Activated naive CD8-positive, alpha-beta T cell treated with anti-CD3 and anti-CD28 coated beads for 36 hours (primary cell): ENCODE measurements at places on chromosomes 12 and 14.

- no peak for DNase-seq
These were observed 33.2 kb upstream of the STRN3 start for GRCh38 chr14:31059152-31059924.

DNA sequence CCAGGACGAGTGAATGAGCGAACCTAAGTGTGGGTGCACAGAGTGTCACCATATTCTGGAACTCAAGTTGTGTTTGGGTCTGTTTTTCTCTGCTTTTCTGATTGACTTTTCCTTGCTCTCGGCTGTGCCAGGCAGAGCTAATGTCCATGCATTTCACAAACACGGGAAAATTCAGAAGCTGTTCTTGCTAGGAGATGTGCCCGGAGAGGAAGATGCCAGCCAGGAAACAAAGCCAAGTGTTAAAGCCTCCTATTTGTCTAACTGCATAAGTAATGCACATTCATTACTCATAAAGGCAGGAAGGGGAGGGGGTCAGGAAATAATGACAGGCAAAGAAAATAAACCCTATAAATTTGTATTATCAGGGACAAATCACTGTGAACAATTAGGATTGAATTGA is 250.4 kb upstream of the SFSWAP start:
- no peak for DNase-seq

DNA sequence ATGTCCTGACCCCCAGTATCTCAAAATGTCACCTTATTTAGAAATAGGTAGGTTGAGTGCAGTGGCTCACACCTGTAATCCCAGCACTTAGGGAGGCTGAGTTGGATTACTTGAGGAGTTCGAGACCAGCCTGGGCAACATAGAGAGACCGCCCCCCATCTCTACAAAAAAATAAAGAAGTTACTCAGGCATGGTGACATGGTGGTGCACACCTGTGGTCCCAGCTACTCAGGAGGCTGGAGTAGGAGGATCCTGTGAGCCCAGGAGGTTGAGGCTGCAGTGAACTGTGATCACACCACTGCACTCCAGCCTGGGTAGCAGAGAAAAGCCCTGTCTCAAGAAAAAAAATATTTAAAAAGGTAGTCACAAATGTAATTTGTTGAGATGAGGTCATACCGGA is 27.9 kb upstream of the RBM19 start:
- no peak for DNase-seq

GRCh38 chr14:104563191-104563741 is 16.3 kb upstream of the C14orf180 start:
- no peak for DNase-seq

- no peak for DNase-seq
These were observed 473.5 kb downstream of the PRKD1 start for GRCh38 chr14:29454026-29454693.

GRCh38 chr14:102525219-102525928 is 15.8 kb upstream of the ANKRD9 start:
- peak; percentile 38 for DNase-seq

DNA sequence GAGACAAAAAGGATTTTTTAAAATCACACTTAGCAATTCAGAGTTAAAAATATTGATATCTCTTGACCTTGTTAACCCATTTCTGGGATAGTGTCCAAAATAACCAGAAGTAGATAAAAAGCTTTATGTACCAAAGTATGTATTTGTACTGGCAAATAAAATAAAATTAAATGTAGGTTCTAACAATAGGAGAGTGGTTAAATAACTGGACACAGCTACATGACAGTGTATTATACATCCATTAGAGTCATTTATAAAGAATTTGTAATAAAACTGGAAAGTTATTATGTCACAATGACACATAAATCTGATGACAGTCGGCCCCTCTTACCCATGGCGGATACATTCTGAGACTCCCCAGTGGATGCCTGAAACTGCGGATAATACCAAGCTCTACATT is 34.0 kb downstream of the BMAL2 start:
- no peak for DNase-seq

DNA sequence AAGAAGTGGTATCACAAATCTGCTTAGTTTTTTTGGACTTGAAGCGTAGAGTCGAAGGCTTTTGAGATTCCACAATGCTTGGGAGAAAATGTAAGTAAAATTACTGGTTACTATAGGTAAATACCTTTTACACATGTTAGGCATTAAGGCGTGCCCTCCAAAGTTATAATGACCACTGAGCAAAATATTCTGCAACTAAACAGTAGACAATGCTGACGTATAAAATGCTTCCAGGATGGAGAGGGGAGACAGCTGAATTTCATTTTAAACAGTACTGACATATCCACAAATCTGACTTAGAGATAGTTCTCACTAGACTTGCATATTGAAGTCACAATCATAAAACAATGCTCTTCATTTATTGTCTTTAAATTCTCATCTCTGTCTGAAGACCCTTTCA is 144.5 kb upstream of the DCN start:
- DNase-seq = no peak

GRCh38 chr12:7787574-7788293 is 1.5 kb upstream of the NANOG start:
- no peak for DNase-seq

DNA sequence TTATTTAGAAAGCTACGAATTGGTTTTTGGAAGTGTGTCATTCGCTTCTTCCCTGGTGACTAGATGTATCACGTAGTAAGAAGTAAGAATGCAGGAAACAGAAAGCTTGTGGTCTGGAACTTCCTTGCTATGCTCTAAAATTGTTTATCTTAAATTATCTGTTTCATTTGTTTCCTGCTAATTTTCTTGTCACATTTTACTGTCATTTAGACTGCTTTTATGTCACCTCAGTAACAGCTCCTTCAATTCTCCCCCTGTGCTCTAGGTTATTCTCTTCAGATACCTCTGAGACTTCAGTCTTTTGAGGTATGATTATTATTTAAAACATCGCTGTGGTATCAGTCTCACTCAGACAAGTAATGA is 699 bp upstream of the CD69 start:
- no peak for DNase-seq

- DNase-seq = no peak
These were observed 366.8 kb downstream of the VRK1 start for GRCh38 chr14:97164021-97164420.
